ENCODE measurements at places on chromosomes 12 and 14.

DNA sequence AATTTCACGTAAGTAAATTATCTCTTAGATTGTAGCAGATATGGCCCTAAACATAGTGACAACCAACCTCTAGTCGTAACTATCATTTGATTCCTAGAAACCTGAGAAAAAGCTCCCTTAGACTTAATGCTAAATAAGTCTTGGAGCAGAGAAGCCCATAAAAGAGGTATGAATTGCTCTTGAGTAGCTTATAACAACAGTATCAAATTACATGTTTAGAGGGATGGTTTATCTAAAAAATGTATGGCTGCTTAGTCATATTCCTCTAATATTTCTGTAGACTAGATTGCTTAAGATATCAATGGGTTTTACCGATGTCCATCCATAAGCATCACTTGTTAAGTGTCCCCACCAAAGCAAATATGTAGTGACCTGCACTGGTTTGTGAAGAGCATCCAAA lies 259.7 kb downstream of the NELL2 start:
- DNase-seq: no peak

- no peak for DNase-seq
These were observed 62.6 kb upstream of the RESF1 start for GRCh38 chr12:31896514-31897039.

- no peak for DNase-seq
These were observed 46.5 kb downstream of the TSPAN9 start for GRCh38 chr12:3123729-3124128.

DNA sequence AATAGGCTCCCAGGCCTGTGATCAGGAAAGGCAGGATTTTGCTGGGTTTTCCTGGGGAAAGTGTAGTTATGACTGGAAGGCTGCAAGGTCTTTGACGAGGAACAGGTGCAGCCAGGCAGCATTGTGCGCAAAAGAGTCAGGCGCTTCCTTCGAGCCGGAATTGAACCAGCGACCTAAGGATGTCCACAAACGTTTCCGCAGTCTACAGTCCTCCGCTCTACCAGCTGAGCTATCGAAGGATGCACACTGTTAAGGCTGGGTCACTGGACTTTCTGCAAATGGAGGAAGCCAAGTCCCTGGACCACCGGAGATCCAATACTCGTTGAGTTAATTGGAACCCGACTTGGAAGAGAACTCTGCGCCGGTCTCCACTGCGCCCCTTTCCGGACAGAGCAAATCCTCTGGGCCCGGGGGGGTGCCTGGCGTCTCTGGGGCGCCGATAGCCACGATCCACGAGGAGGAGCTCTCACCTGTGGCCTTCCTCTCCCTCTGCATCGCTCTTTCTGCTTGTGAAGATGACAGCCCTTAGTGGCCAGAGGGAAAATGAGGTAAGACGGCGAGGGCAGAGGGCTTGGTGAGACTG lies 18.4 kb upstream of the OR6S1 start:
- DNase-seq: no peak

- DNase-seq: no peak
These were observed 1130.5 kb upstream of the FLRT2 start for GRCh38 chr14:84399296-84399910.

- no peak for DNase-seq
These were observed 65.9 kb downstream of the DAAM1 start for GRCh38 chr14:59254146-59254910.

GRCh38 chr12:124419292-124420040 lies 124.6 kb downstream of the RFLNA start:
- DNase-seq: no peak

- no peak for DNase-seq
These were observed 7.1 kb downstream of the CSRP2 start for GRCh38 chr12:76871742-76872141.

DNA sequence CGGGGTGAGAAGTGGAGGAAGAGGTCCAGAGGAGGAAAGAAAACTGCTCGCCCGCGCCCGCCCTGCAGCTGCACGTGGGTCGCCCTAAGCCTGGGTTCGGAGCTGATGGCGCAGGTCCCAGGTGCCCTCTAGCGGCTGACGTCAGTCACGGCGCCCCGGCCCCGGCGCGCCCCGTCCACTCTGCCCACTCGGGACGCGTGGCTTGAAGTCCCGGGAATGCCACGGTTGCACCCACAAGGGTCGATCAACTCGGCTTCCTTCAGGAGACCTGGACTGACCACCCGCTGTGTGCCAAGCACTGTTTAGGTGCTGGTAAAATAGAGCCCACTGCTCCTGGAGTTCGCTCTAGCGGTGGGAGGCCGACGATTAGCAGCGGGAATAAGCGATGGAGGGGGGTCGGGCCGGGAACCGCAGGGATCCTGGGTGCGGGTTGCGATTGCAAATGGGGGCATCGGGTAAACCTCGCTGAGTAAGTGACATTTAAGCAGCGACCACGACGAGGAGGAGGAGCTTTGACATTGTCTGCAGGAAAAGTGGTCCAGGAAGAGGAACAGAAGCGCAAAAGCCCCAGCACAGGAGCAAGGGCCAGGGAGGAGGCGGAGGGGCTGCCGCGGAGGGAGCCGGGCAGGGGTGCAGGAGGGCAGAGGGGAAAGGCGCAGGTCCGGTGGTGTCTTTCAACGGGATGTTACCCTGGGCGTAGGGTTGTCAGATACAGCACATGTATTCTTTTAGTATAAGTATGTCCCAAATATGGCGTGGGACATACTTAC lies 5.1 kb upstream of the ZNF839 start:
- peak; percentile 72 for DNase-seq

GRCh38 chr14:41201696-41202095 lies 405.0 kb upstream of the LRFN5 start:
- DNase-seq: no peak

DNA sequence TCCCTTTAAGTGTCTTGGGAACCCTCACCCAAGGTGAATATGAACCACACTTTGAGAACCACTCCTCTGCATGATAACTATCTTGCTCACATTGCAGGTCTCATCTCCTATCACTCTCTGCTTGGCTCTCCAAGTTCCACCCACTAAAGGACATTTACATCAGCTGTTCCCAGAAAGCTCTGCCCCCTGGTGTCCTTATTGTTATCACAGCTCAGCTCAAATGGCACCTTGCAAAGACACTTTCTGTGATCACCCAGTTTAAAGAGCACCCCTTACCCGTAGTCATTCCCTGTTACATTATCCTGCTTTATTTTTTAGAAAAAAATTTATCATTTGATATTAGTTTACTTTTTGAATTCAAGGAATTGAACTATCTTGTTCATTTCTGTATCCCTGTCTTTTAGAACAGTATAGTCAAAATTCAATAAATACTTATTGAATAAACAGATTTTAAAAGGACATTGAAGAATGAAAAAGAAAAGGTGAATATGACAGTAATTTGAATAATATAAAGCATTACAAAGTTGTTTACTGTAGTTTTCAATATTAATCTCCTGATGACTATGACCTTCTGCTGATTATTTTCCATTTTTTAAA lies 20.5 kb upstream of the GUCY2C start:
- no peak for DNase-seq

DNA sequence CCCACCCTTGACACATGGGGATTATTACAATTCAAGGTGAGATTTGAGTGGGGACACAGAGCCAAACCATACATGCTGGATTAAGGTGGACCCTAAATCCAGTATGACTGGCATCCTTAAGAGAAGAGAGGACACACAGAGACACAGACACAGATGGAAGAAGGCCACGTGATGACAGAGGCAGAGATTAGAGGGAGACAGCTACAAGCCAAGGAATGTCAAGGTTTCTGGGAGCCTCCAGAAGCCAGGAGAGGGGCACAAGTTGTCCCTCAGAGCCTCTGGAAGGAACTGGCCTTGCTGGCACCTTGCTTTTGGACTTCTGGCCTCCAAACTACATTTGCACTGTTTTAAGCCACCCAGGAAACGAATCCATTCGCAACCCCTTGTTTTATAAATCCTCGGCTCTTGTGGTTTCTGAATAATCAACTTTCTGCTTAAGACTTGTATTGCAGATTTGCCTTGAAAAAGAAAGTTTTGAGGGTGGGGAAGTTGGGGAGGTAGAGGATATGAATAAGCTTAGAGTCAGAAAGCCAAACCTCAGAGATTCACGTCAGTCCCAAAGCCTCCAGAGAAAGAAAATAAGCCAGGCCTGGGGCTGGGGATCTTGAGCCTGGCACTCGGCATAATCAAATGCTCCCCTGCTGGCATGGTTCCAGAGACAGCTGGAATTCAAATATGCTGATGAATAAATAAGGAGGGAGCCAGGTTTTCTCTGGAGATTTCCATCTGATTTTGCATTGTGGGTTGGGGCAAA lies 224.2 kb upstream of the PWP1 start:
- DNase-seq: no peak

GRCh38 chr12:40034156-40034555 lies 71.7 kb downstream of the SLC2A13 start:
- no peak for DNase-seq

DNA sequence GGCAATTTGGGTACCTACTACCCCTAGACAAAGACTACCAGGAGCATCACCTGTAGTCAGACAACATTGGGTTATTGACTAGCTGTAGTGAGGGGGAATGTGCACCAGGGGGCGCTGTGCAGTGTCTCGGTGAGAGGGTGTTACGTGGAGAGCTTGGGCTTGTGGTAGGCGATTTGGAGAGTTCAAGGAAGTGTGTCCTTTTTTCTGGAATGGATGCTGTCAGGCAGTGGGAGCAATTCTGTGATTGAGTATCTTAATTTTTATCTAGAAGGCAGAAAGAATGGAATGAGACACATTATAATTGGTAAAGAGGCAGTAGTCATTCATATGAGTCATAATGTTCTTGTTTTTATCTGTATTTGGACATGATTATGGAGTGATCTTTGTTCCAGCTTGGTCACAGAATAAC lies 187.7 kb downstream of the GALC start:
- DNase-seq: no peak

DNA sequence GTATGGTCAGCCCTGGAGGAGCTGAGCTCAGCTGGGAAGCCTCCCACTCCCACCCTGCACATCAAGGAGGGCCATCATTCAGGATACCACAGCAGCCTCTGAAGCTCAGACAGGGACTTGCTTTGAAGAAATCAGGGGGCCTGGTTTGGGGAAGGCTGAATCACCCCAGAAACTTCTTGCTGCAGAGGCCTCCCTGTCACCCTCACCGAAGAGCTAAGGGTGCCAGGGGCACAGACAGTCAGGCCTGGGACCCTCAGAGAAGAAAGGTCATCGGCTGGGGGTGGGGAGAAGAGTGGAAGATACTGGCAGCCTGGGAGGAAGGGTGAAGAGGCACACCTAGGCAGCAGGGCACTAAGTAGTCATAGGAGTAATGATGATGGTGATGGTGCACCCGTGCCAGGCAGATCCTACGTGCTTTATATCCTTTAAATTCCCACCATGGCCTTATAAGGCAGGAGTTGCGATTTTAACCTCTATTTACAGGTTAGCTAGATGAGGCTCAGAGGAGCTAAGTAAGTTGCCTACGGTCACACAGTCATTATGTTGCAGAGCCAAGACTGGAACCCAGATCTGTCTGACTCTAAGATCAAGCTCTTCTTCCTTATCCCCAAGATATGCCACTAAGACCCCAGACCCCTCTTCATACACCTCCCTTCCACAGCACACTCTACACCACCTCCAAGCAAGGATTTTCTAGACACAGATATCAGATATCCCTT lies 28.5 kb upstream of the PNMA1 start:
- no peak for DNase-seq

- no peak for DNase-seq
These were observed 25.4 kb downstream of the ATG14 start for GRCh38 chr14:55386037-55386808.

DNA sequence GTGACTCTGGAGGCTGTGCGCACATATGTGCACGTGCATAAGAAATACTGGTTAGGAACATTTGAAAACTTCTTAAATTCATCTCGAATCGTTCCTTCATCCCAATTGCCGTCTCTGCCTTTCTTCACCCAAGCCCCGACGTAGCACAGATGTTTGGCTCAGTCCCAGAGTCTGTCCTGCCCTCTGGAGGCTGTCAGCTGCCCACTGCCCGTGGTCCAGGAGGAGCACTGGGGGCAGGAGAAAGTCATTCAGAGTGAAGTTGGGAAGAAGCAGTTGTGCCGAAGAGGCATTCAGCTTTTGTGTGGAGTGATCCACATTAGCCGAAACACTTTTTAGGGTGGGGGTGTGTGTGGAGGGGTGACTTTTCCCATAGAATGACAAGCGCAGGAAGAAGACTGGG lies 124.9 kb downstream of the TSPAN9 start:
- DNase-seq: no peak

- no peak for DNase-seq
These were observed 785 bp upstream of the LHX5 start for GRCh38 chr12:113472191-113473121.

DNA sequence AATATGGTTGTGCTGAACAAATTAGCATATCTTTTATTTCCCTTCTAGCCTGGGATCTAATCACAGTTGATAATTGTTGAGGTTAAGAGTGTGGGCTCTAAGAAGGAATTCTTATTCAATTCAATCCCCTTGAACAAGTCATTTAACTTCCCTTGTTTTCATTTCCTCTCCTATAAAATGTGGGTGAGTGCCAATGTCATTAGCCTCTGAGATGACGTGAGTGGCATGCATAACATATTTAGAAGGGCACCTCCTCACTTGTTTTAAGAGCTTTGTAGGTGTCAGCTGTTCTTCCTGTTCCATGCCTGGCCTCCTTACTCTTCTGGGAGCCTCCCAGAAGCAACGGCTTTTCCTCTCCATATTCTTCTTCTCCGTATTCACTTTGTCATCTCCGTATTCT lies 155.4 kb upstream of the NEDD1 start:
- DNase-seq: no peak

DNA sequence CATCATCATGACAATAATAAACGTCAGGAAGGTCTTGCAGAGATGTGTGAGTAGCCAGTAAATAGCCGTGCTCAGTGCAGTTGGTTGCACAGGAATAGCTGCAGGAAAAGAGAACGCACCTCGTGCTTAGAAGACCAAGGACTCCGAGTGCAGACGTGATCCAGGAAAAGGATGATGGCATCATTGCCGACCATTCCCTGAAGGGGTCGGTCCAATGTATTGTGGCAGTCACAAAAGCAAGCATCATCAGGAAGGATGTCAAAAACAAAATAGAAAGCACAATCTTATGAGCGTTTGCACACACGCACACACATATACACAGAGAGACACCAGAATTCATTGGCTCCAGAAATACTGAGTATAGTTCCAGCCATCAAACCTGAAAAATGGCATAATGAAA lies 12.8 kb downstream of the DUSP6 start:
- no peak for DNase-seq

DNA sequence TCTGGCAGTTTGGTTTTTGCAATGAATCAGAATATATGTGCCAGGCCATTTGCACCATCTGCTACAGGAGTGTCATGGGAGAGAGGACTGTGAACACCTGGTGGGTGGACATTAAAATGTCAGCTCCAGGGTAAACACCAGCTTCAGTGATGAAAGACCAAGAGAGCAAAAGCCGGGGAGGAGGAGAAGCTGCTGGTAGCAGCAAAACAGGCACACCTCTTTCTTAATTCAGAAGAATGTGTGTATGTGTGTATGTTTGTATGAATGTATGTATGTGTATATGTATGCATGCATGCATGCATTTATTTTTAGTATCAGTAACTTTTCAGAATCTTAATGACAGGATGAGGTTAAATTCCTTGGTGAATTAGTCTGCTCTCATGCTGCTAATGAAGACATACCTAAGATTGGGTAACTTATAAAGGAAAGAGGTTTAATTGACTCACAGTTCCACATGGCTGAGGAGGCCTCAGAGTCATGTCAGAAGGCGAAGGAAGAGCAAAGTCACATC lies 357.4 kb upstream of the PRICKLE1 start:
- DNase-seq: no peak

- no peak for DNase-seq
These were observed 22.9 kb downstream of the SOCS2 start for GRCh38 chr12:93595351-93595750.

GRCh38 chr12:33587784-33588712 lies 148.4 kb upstream of the SYT10 start:
- no peak for DNase-seq
